ENCODE measurements at places on chromosomes 5 and 9.

- no peak for DNase-seq
These were observed 270.5 kb upstream of the SLC30A5 start for GRCh38 chr5:68823301-68823700.

DNA sequence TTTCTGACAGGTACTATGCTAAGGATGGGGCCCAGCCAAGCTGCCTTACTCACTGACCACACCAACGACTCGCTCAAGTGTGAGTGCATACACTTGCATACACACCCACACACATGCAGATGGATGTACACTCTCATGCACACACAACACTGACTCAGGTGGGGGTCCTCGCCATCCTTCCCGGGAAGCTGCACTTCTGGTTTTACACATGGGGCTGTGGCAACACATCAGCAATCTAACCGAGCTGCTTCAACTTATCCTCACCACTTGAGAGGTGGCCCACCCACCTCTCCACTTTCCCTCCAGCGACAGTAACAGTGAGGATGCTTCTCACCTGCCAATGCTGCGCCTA is 67.2 kb upstream of the SLC25A51 start:
- no peak for DNase-seq

GRCh38 chr9:109114670-109115069 is 5.1 kb downstream of the TMEM245 start:
- DNase-seq = no peak

GRCh38 chr5:36172599-36172998 is 20.7 kb downstream of the SKP2 start:
- no peak for DNase-seq

DNA sequence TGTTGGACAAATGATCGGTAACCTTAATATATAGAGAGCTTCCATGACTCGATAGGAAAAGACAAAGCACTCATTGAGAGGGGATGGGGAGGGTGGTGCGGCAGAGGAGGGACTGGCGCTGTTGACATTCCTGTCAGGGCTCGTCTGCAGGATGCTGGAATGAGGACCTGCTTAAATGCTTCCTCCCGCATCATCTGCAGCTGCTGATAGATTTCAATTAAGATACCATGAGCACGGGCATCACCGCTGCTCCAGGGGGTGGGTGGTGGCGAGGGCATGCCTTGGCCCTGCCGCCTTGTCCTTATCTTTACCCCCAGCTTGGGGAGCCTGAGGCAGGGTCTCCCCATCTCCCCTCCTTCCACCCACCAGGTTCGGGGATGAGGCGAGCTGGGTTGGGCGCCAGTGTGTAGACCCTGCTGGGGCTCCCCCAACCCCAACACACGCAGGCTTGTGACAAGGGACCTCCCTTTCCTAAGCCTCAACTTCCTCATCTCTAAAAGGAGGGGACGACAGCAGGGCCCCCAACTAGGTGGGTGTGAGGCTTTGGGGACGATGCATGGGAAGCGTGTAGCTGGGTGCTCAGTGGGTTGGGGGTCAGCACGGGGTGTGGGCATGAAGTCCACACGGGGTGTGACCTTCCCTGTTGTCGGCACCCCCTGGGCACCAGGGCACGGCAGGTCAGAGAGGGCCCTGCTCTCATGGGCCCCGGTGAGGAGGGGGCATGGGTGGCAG is 11.7 kb upstream of the QRFP start:
- no peak for DNase-seq

DNA sequence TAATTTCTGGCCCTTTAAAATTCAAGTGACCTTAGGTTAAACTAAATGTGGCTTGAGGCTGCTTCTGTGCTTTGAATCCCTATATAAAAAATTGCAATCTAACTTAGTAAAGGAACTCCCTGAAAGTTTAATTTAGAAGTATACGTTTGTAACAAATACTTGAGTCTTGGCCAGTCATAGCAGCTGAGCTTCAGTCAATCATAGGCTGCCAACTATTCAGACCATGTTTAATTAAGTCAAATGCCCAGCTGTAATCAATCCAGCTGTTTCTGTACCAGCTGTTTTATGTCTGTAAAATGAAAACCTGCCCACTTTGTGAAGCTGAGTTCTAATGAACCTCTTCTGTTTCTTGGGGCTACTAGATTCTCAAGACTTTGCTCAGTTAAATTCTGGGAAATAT is 760.1 kb downstream of the MAT2B start:
- DNase-seq = no peak

GRCh38 chr5:65512170-65512937 is 30.6 kb upstream of the ADAMTS6 start:
- no peak for DNase-seq

DNA sequence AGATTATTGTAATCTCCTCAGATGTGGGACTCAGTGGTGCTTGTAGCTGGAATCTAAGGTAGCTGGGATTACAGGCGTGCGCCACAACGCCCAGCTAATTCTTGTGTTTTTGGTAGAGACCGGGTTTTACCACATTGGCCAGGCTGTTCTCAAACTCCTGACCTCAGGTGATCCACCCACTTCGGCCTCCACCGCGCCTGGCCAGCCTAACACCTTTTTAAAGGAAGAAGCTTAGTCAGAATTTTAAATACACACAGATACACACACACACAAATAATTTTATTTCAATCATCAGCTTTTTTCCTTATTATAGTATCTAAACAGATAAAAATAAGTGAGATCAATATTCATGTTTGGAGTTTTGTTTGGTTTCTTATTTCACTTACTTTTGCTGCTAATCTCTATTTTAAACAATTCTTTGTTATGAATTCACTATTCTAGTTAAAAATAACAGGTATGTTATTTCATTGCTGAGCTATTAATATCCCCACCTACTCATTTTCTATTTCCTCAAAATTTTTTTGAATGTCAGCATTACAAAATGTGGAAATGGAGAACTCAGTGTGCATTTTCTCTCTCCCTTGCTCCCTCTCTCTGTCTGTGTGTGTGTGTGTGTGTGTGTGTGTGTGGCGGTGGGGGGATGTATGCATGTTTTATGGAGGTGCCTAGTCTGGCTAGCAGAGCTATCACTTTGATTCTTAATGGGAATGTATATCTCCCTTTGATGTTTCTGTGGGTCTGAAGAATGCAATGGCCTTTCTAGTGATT is 960.6 kb upstream of the DMAC1 start:
- no peak for DNase-seq

- DNase-seq = no peak
These were observed 585.5 kb upstream of the RGMB start for GRCh38 chr5:98187945-98188344.

DNA sequence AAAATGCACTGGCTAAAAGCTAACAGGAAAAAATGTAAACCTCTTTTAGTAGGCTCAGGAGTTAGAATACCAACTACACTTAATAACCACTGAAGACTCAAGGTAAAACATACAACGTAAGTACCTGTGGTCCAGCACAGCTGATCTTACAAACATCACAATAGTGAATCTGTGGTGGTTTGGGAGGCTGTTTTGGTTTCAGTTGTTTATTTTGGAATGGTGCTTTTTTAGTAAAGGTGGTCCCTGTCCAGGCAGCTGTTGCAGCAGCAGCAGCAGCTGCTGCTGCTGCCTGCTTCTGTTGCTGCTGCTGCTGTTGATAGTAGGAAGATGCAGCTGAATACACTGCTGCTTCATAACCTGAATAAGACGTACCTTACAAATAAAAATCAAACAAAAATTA is 37.9 kb downstream of the ZFR start:
- DNase-seq = no peak

All from activated naive CD4-positive, alpha-beta T cell treated with anti-CD3 and anti-CD28 coated beads, Interleukin-2, amount 50 U/mL, for 16 hours (primary cell).